CD4-positive, alpha-beta memory T cell (primary cell): ENCODE measurements at places on chromosomes 6 and 20.

- no peak for DNase-seq
These were observed 185.6 kb downstream of the OR2B2 start for GRCh38 chr6:27726619-27727023.

GRCh38 chr20:52681288-52681687 lies 290.9 kb upstream of the TSHZ2 start:
- DNase-seq: no peak

GRCh38 chr6:36855750-36856149 lies 16.5 kb upstream of the CPNE5 start:
- no peak for DNase-seq

DNA sequence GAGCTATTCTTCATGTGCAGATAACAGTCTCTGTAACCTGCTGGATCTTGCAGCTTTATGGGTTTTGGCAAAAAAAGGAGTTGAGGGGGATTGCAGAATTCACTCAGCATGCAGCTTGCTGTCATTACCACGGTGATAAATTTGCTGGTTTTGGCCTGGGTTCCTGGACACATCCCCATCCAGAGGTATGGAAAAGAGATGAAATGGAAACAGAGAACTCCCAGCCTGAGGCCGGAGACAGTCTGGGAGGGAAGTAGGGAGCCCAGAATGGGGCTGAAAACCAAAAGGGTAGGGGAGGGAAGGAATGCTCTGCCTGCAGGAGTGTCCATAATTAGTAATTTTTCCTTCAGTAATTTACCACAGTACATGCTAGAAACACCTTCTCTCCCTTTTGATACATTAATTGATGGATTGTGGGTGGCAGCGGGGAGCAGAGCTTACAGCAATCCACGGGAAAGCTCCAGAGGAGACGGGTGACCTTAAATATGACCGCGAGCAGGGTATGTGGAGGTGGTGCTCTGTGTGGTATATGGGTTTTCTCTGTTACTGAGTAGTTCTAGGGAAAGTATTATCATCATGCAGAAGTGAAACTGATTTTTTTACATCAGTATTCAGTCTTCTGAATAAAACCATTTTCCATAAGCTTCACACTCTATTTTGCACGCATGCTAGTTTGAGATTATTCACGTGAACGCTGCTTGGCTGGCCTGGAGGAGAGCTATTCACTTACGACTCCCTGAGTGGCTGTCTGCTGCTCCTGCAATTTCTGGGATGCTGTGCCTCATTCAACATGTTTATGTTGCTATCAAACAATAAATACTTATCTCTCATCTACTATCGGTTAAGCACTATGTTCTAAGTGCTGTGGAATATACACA lies 66.3 kb upstream of the KCNK16 start:
- DNase-seq: no peak

- no peak for DNase-seq
These were observed 542.9 kb upstream of the IMPG1 start for GRCh38 chr6:76615395-76615794.
